Activated CD8-positive, alpha-beta memory T cell treated with anti-CD3 and anti-CD28 coated beads, Interleukin-2, amount 50 U/mL, for 48 hours (primary cell): ENCODE measurements at places on chromosomes 6 and 20.

GRCh38 chr20:22466447-22467171 lies 117.8 kb downstream of the FOXA2 start:
- no peak for DNase-seq

DNA sequence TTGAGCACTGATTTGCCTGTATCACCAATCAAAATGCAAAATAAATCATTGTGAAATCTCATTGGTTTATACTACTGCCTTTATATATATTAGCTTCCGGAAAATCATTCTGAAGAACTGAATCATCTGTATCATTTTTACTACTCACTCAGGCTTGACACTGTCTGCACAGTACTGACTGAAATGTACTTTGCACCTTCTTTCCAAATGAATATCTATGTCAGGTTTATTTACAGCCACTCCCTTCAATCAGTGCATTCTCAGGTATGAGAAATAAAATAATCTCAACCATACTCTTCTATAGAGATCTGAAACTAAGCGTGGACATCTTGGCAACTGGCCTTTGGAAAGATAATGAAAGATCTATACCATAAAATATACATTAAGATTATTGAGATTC lies 2.7 kb downstream of the KHDRBS2 start:
- no peak for DNase-seq

- no peak for DNase-seq
Observed at GRCh38 chr6:35237476-35237875, 22.1 kb upstream of the ZNF76 start.

DNA sequence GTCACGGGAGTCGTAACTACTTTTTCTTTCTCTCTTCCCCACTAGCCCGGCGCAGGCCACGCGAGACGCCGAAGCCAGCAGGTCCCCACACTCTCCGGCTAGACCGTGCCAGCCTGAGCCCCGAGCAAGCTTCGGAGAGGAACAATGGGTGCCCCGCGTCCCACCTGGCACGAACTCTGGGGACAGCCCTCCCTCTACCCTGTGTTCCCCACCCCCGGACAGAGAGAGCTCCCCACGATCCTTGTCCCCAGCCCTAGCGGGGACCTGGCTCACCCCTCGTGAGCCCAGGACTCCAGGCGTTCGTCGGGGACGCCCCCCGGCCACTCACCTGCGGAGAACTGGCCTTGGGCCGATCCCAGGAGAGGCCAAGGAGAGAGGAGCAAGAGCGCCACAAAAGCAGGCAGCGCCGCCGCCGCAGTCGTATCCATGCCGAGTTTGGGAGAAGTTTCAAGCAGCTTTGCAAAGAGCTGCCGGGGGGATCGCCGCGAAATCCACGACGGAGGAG lies 416 bp downstream of the PTPRK start:
- peak; percentile 71 for DNase-seq

- DNase-seq, result no peak
Observed at GRCh38 chr6:11571073-11571472, 33.5 kb downstream of the TMEM170B start.

DNA sequence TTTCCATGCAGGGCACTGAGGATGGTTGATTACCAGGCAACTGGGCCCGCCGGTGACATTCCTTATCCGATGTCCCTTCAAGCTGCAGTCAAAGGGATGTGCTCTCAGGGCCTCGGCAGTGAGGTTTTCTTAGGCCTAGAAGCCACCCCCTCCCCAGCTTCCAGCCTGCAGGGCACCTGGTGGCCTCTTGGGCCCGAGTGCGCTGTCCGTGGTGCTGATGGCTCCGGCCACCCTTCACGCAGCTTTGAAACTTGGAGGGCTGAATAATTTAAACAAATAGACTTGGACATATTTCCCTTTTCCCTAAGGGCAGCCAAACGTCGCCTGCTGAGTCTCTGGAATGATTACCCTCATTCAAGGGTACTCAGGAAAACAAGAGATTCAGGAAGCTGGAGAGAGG lies 8.9 kb upstream of the MLN start:
- peak; percentile 70 for DNase-seq

GRCh38 chr20:33709398-33709797 lies 10.7 kb downstream of the PXMP4 start:
- no peak for DNase-seq

- peak; percentile 55 for DNase-seq
Observed at GRCh38 chr6:70956451-70957283, at the start of gene B3GAT2. TSS of gene B3GAT2 (minus strand) at chr6:70957060. CDS start at chr6:70956429, 631 bp downstream.

DNA sequence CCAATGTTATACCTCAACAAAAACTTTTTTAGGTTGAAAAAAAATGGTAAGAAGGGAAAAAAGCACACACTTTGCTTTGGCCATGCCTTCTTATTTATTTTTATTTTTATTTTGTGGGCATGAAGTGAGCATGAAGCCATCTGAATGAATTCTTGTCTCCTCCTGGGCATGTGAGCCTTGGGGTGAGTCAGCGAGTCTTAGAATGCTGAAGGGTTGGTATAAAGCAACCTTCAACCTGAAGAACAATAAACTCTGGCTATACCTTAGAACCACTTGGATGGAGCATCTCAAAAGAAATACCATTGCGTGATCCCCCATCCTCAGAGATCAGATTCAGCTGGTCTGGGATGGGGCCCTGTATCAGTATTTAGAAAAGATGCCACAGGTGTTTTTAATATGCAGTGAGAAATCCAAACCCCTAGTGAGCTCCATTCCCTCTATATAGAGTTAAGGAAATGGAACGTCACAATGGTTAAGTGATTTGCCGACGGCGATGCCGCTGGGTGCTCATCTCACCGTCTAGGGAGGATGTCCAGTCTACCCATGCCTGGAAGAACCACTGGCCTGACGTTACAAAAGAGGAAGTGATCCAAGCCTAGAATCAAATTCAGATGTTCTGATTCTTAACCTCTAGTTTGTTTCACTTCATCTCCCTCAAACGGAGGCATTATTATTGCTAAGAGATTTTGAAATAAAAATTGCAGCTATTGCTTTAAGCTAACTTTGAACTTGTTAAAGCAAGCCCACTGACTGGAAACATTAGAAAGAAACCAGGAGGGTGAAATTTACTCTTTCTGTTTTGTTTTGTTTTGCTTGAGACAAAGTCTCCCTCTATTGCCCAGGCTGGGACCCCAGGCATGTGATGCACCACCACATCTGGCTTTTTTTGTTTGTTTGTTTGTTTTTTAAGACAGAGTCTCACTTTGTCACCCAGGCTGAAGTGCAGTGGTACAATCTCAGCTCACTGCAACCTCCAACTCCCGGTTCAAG lies 67.1 kb downstream of the EDN1 start:
- DNase-seq, result no peak

- no peak for DNase-seq
Observed at GRCh38 chr6:166608774-166609173, 18.3 kb downstream of the RPS6KA2 start.

DNA sequence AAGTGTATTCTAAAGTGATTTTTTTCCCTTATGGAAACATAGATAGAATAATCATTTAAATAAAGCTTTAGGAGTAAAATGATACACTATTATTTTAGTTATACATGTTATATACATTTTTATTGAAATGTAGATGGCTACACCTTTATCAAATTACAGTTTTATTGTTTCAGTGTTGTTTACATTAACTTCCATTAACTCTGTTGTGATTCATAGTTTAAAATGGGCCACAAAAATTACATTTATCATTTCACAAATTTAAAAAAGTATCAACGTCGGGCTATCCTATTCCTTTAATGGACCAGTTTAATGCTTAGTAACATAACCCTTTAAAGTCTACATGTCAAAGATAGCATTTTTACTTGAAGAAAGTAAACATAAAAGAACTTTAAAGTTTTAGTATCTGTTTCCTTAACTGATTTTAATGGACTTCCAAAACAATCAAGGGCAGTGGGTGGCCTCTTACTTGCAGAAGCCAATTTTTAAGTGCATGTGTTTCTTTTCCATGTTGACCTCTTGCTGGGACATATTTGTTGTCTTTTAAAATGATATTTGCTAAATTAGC lies 47.8 kb upstream of the FLRT3 start:
- no peak for DNase-seq

GRCh38 chr6:37913210-37913609 lies 93.7 kb downstream of the ZFAND3 start:
- no peak for DNase-seq

- DNase-seq, result no peak
Observed at GRCh38 chr6:169115632-169116031, 138.0 kb downstream of the THBS2 start.

DNA sequence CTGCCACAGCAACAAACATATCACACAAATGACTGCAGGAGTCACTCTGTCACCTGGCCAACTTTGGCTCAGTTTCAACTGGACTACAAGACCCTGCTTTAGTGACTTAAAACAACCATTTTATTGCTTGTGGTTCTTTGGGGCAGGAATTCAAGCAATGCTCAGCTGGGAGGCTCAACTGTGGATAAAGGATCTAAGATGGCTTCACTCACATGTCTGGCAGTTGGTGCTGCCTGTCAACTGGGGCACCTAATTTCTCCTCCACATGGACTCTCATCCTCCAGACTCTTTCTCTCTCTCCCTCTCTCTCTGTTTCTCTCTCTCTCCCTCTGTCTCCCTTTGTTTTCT lies 2.8 kb upstream of the EPB41L2 start:
- DNase-seq, result no peak

DNA sequence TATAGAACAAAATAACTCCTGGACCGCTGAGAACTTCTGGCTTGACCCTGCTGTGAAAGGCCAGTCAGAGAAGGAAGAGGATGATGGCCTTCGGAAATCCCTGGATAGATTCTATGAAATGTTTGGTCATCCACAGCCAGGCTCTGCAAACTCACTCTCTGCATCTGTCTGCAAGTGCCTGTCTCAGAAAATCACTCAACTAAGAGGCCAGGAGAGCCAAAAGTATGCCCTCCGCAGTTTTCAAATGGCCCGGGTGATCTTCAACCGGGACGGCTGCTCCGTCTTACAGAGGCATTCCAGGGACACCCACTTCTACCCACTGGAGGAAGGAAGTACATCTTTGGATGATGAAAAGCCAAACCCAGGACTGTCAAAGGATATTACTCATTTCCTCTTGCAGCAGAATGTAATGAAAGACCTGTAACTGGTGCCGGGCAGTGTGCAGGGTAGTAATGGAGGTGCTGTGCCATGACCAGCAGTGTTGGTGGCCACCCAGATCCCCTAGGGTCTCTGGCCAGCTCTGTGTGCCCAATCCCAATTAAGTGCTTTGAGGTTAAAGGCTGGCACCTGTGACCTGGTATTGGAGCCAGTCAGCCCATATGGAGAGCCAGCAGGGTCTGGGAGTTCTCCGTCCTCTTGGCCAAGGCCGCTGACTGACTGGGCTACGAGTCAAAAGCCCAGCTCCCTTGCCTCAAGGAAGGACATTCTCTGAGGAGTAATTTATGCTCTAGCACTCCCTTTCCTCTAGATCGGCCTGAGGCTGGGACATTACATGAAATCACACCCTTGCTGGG lies 87.1 kb downstream of the TRMT6 start:
- DNase-seq, result no peak

- DNase-seq, result no peak
Observed at GRCh38 chr6:49902856-49903255, 36.5 kb upstream of the CRISP1 start.

- peak; percentile 91 for DNase-seq
Observed at GRCh38 chr20:51318058-51318949, 224.2 kb downstream of the NFATC2 start.

- DNase-seq, result no peak
Observed at GRCh38 chr20:37590938-37591490, 63.3 kb upstream of the BLCAP start.

- DNase-seq, result no peak
Observed at GRCh38 chr20:63536241-63536977, 767 bp downstream of the PTK6 start.

DNA sequence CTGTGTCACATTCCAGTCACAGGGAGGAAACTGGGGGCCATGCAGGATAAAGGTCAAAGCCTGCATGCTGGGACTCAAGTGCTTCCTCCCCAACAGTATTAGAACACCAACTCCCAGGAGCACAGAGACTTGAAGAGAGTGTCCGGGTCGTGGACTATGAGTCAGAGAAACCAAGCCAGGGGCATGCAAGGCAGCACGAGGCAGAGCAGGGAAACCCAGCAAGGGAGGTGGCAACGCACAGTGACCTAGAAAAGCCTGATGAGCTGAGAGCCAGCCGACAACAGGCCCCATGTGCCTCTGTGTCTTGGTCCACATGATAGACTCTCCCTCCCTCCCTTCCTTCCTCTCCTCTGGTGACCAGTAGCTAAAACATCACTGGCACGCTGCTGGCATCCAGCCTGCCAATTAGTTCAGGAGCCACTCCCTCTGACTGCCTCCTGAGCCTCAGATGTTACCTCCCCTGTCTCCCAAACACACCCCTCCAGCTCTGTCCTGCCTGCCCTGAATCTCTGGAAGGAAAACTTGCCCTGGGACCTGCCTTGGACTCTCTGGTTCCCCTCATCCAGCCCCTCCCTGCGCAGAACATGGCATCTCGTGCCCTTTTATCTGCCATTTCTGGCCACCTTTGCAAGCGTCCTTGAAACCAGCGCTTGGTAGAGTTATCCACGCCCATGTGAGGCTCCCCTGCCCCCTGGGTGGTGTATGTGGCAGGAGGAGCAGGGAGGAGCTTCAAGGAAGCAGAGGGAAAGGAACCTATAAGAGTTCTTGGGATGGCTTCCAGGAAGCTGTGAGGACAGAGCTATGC lies 16.2 kb upstream of the RNF39 start:
- DNase-seq, result no peak

DNA sequence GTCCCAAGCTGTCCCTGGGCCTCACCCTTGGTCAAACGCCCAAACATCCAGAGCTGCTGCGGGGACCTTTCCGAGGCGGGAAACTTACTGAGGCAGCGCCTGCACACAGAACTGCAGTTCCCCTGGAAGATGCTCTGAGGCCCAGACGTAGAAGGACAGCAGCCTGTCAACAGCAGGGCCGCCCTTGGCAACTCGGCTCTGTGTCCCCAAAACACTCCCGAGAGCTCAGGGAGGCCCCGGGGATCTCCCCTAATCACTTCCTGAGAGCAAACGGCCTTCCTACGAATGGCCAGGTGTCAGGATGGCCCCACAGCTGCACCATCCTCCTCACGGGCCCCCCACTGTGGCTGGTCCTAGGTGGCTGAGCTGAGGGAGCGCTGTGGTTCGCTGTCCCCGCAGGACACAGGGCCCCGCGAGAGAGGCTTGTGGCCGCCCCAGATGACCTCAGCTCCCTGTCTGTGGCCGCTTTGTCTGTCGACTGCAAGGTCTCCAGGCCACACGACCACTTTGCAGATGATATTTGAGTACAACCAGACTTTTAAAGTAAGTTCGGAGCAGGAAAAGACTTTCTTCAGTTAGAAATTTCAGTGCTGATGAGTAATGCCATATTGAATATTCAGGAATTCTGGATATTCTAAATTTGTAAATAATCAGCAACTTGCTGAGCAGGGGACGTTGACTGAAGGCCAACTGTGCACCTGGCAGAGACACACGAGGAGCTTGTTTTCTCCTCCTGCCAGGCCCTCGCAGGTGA lies 46.0 kb downstream of the DLL1 start:
- DNase-seq, result no peak

- DNase-seq, result peak; percentile 36
Observed at GRCh38 chr6:158807515-158808441, 11.4 kb downstream of the EZR start.
